ENCODE measurements at places on chromosomes 16 and 17. TPM values are rescaled to one million over a fixed set of nuclear protein-coding genes. Genes with fewer than 3 reads are reported as not detected.

NEUROD2 gene
- not detected for total RNA-seq

MT3 gene
- not detected for total RNA-seq

ITGAL gene
- 0.05 TPM for total RNA-seq

TBC1D28 gene
- not detected for total RNA-seq
